ENCODE measurements at places on chromosomes 11 and 22.

GRCh38 chr11:34558673-34559072 is 45.1 kb upstream of the ELF5 start:
- DNase-seq: peak; percentile 8

DNA sequence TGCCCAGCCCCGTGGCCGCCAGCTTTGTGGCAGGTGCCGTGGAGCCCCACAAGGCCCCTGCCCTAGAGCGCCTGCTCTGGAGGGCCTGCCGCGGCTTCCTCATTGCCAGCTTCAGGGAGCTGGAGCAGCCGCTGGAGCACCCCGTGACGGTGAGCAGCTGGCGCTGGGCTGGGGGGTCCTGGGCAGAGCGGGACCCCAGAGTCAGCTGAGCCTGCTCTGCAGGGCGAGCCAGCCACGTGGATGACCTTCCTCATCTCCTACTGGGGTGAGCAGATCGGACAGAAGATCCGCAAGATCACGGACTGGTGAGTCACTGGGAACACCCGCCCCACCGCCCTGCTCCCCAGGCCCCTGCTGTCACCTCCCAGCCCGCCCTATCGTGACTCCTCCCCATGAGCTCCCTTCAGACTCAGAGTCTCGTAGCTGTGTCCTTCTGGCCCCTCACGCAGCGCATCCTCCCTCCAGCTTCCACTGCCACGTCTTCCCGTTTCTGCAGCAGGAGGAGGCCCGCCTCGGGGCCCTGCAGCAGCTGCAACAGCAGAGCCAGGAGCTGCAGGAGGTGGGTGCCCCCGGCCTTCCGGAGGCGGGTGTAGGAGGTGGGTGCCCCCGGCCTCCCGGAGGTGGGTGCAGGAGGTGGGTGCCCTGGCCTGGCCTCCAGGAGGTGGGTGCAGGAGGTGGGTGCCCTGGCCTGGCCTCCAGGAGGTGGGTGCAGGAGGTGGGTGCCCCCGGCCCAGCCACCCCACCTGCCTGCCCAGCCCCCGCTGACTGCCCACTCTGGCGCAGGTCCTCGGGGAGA is 4.7 kb downstream of the TCIRG1 start:
- peak; percentile 95 for DNase-seq

GRCh38 chr22:48146426-48146825 is 1384.0 kb downstream of the TBC1D22A start:
- DNase-seq: no peak

DNA sequence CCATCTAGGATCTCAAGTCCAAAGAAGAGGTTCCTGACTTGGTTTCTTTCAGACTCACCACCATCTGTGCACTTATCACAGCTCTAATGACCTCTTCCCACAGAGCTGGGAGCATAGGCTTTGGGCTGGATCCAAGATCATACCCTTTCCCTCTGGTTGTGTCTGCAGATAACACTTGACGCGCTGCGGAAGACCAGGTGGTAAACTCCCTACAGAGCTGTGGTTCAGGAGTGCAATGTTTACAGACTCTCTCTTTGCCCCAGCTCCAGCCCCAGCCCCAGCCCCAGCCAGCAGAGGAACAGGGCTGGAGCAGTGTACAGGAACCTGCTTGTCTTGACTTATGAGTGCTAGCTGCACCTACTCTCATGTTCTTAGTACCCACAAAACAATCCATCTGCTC is 274.4 kb upstream of the SYN3 start:
- DNase-seq: no peak

- no peak for DNase-seq
Measured at GRCh38 chr22:34934261-34934660, 131.7 kb upstream of the ISX start.

GRCh38 chr22:38871360-38872171 is 450 bp downstream of the CBX6 start:
- DNase-seq: peak; percentile 44

- DNase-seq: no peak
Measured at GRCh38 chr22:27719036-27719347, 82.6 kb downstream of the MN1 start.

GRCh38 chr11:83118814-83119213 is 38.1 kb upstream of the PCF11 start:
- no peak for DNase-seq

DNA sequence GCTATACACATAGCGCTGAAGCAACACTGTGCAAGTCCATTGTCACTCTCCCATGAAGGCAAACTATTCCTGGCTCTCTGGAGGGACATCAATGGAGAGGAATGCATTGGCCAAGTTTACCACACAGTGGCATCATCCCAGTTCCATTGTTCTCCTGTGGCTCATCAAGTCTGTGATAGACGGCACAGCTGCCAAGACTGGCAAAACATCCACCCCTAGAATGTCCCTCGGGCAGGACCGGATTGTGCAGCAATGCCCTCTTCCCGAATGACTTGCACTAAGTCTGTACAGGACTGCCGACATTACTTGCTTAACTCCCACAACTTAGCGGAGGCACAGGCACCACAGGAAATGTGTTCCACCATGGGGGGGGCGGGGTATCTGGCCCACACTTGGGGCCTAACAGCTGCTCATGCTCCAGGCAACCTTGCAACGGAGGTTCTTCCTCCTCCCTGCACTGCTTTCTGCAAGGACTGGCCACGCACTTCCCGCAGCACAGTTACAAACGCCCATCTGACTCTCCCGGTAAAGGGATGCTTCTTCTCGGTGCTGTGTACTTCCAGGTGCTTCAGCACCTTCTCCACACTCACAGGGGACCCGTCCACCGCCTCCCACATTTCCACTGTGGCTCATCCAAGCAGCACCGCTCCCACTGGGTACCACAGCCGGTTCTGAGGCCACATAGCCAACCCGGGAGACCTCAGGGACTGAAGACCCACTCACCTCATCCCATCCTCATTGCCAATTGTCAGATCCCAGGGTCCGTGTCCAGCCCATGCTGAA is 1309.6 kb upstream of the RAG2 start:
- no peak for DNase-seq

- no peak for DNase-seq
Measured at GRCh38 chr22:26339755-26340154, 89.3 kb upstream of the ASPHD2 start.

- DNase-seq: peak; percentile 59
Measured at GRCh38 chr11:124329787-124330478, 9.9 kb upstream of the OR8D2 start.

- peak; percentile 83 for DNase-seq
Measured at GRCh38 chr11:57546869-57547475, 9.6 kb downstream of the SMTNL1 start.

- no peak for DNase-seq
Measured at GRCh38 chr11:111532365-111532709, 8.2 kb upstream of the LAYN start.

GRCh38 chr11:10777806-10778205 is 26.8 kb downstream of the CTR9 start:
- peak; percentile 26 for DNase-seq

Data from ELR (cell line).